ENCODE measurements at places on chromosomes 6 and 20. TPM values are rescaled to one million over a fixed set of nuclear protein-coding genes. Genes with fewer than 3 reads are reported as not detected.

DNA sequence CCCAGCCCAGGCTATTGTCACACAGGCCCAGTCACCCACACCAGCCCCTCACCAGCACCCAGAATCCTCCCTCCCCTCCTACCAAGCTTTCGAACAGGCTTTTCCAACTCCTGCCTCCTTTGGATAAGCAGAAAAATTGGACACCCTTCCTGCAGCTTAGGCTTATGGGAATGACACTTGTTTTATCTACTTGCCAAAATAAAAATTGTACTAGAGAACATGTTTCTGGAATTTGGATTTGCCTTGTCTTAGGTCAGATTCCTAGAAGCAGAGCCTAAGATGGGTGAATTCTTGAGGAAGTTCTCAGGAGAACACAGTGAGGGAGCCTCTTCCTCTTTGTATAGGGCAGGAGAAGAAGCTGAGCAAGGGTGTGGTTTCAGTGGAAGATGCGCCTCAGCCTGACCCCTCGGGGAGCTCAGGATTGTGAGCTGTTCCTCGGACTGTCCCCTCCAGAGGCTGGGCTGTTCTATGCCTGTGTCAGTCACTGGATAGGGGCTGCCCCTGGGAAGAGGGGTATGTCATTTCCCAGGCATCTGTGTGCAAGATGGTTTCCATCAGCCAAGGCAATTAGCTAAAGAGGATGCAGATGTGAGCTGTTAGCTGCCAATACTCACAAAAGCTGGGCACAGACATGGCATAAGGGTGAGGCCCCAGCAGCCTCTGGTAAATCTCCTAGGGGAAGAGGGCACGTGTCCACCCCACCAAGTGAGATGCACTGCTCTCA, 33.9 kb downstream of the ITPR3 start:
- no peaks in the 10 kb centered on the region for H3K4me1 ChIP-seq
- no peaks in the 10 kb centered on the region for H3K36me3 ChIP-seq
- no peak for DNase-seq
- no peaks in the 10 kb centered on the region for H3K27me3 ChIP-seq
- no peak overlapping the region for H3K4me3 ChIP-seq
- H3K27ac ChIP-seq, result no peak overlapping the region

- no peak overlapping the region for H3K27ac ChIP-seq
- H3K4me1 ChIP-seq, result peaks cover 12% of the 10 kb centered on the region
- H3K27me3 ChIP-seq, result peaks cover 14% of the 10 kb centered on the region
- no peak overlapping the region for H3K4me3 ChIP-seq
- no peaks in the 10 kb centered on the region for H3K36me3 ChIP-seq
Measured at GRCh38 chr6:44268095-44268628, 2.1 kb upstream of the TMEM151B start.

GRCh38 chr6:128311944-128312570, 208.3 kb downstream of the PTPRK start:
- H3K36me3 ChIP-seq, result no peaks in the 10 kb centered on the region
- no peak overlapping the region for H3K4me3 ChIP-seq
- DNase-seq, result no peak
- H3K4me1 ChIP-seq, result no peaks in the 10 kb centered on the region
- H3K27me3 ChIP-seq, result no peaks in the 10 kb centered on the region

DNA sequence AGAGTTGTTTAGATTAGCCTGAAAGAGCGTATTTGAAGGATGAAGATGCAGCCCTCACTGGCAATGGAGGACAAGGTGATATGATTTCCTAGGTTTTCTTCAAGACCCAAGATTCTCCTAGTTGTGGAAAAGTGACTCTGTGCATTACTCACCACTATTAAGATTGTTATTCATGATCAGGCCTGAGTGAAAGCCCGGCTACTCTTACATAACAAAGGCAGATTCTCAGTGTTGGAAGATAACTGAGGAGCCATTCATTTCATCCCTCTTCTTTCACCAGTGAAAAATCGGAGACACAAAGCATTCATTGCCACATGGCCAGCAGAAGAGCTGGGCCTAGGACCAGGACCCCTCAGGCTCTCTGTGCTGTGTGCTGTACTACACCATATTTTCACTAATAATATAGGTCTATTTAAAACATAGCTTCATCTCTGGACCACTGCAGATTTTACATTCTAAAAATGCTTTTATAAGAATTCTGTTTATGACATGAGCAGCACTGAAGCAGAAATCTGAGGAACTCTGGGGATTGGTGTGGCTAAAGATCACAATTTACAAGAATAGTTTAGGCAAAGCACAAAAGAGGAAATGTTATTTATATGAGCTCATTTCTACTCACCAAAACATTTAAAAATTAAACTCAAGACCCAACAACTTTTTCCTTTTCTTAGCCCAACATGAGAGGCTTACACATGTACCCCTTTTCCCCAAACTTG, 181.9 kb upstream of the CCN2 start:
- H3K36me3 ChIP-seq, result no peaks in the 10 kb centered on the region
- no peaks in the 10 kb centered on the region for H3K4me1 ChIP-seq
- no peak for DNase-seq
- H3K4me3 ChIP-seq, result no peak overlapping the region
- H3K27me3 ChIP-seq, result no peaks in the 10 kb centered on the region
- H3K27ac ChIP-seq, result peak overlapping the region; percentile 5

DNA sequence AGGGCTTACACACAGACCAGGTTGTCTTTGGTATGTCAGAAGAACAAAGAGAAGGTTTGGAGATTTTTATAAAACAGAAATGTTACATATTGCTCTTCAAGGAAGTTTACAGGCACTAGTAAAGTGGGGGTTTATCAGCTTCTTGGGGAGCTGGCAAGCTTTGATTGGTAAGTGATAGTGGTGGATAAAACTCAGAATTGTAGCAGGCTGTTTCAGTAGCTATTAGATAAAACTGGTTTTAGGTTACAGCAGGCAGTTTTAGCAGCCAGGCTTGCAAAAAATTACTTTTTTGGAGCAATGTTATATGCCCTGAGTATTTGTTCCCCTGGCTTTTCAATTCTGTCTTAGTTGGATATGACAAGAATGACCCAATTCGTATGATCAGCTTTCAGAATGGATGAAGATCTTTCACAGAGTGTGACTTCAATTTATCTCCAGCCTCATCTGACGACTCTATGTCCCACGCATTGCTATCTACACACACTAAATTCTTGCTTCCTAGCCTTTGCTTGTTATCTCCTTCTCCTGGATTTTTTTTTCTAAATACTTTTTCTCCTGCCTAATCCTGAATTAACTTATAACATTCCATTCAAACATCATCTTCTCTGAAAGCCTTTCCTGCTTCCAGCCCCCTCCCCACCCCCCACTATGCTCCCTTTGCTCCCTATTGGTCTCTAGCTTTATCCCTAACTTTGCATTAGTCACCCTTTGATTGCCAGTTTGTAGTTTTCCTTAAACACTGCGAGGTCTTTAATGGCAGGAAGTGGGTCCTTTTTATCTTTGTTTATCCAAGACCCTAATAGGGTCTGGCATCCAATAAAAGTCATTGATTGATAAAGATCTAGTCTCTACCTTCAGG, 1.0 kb upstream of the TOMM34 start:
- H3K4me1 ChIP-seq, result no peaks in the 10 kb centered on the region
- peak overlapping the region; percentile 83 for H3K4me3 ChIP-seq
- no peaks in the 10 kb centered on the region for H3K36me3 ChIP-seq
- H3K27ac ChIP-seq, result peak overlapping the region; percentile 83
- no peaks in the 10 kb centered on the region for H3K27me3 ChIP-seq

- H3K36me3 ChIP-seq, result no peaks in the 10 kb centered on the region
- DNase-seq, result no peak
- no peak overlapping the region for H3K27ac ChIP-seq
- H3K4me3 ChIP-seq, result no peak overlapping the region
Measured at GRCh38 chr20:54347166-54347833, 128.1 kb upstream of the DOK5 start.

GRCh38 chr6:119197271-119197670, 118.8 kb upstream of the FAM184A start:
- no peaks in the 10 kb centered on the region for H3K4me1 ChIP-seq
- H3K4me3 ChIP-seq, result no peak overlapping the region
- no peaks in the 10 kb centered on the region for H3K27me3 ChIP-seq

- H3K4me1 ChIP-seq, result no peaks in the 10 kb centered on the region
- H3K36me3 ChIP-seq, result no peaks in the 10 kb centered on the region
- no peak for DNase-seq
- no peaks in the 10 kb centered on the region for H3K27me3 ChIP-seq
Measured at GRCh38 chr6:51855310-51856082, 231.9 kb downstream of the PKHD1 start.

GRCh38 chr6:44712353-44713111, 325.0 kb downstream of the CDC5L start:
- DNase-seq, result no peak
- H3K36me3 ChIP-seq, result no peaks in the 10 kb centered on the region
- no peak overlapping the region for H3K27ac ChIP-seq
- H3K4me3 ChIP-seq, result no peak overlapping the region
- no peaks in the 10 kb centered on the region for H3K27me3 ChIP-seq
- no peaks in the 10 kb centered on the region for H3K4me1 ChIP-seq

DNA sequence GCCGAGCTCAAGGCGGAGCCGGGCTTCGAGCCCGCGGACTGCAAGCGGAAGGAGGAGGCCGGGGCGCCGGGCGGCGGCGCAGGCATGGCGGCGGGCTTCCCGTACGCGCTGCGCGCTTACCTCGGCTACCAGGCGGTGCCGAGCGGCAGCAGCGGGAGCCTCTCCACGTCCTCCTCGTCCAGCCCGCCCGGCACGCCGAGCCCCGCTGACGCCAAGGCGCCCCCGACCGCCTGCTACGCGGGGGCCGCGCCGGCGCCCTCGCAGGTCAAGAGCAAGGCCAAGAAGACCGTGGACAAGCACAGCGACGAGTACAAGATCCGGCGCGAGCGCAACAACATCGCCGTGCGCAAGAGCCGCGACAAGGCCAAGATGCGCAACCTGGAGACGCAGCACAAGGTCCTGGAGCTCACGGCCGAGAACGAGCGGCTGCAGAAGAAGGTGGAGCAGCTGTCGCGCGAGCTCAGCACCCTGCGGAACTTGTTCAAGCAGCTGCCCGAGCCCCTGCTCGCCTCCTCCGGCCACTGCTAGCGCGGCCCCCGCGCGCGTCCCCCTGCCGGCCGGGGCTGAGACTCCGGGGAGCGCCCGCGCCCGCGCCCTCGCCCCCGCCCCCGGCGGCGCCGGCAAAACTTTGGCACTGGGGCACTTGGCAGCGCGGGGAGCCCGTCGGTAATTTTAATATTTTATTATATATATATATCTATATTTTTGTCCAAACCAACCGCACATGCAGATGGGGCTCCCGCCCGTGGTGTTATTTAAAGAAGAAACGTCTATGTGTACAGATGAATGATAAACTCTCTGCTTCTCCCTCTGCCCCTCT, 1.1 kb downstream of the CEBPB start:
- no peaks in the 10 kb centered on the region for H3K27me3 ChIP-seq
- peak; percentile 35 for DNase-seq
- peak overlapping the region; percentile 99 for H3K27ac ChIP-seq

- H3K27me3 ChIP-seq, result no peaks in the 10 kb centered on the region
- H3K27ac ChIP-seq, result no peak overlapping the region
- H3K36me3 ChIP-seq, result no peaks in the 10 kb centered on the region
Measured at GRCh38 chr6:36141091-36141490, 10.8 kb downstream of the MAPK13 start.

The PTCRA gene
- not detected for total RNA-seq

The MYB gene
- total RNA-seq, result 1.1 TPM

The PPP1R11 gene
- 35.8 TPM for total RNA-seq

Measured in breast epithelium (tissue), 4 donors.